ENCODE measurements at places on chromosomes 2 and 18.

- no peak for DNase-seq
These were observed 139.4 kb downstream of the MTCL1 start for GRCh38 chr18:8844721-8845148.

- no peak for DNase-seq
These were observed 230.9 kb downstream of the DLGAP1 start for GRCh38 chr18:4224031-4224704.

GRCh38 chr2:190407662-190408537, at the start of gene MFSD6:
TSS of gene MFSD6 (plus strand) at chr2:190408355. CDS start at chr2:190436030, 27,675 bp downstream.
- DNase-seq = no peak

GRCh38 chr2:209416913-209417312, 6.9 kb upstream of the MAP2 start:
- DNase-seq = no peak

GRCh38 chr2:163044114-163044513, 205.5 kb upstream of the KCNH7 start:
- no peak for DNase-seq

- no peak for DNase-seq
These were observed 106.9 kb upstream of the THOC1 start for GRCh38 chr18:374721-375168.

- no peak for DNase-seq
These were observed 84.8 kb downstream of the HS6ST1 start for GRCh38 chr2:128233790-128234395.

GRCh38 chr2:120919771-120920453, 184.2 kb downstream of the GLI2 start:
- no peak for DNase-seq

GRCh38 chr18:77444385-77444784, 194.7 kb downstream of the GALR1 start:
- no peak for DNase-seq

DNA sequence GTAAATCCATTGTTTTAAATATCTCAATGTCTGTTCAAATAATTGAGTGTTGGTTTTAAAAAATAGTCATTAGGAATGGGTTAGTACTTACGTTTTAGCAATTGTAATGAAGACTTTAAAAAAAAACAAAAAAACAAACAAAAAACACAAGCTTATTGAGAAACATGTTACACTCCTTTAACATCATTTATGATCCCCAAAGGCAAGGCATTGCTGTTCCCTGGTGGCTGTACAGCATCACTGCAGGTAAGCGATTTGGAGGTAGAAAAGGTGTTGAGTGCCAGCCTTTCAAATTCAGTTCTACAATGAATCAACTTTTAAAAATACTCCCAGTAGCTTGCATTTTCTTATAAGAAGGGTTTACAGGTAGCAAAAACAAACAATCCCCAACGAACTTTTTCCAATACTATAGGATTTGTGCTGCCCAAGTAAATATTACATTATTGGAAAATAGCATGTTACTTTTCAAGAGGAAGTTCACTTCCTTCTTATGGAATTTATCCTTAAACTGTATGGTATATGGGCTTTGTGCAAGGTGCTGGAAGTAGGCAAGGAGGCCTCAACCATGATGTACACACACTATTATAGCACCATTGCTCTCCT, 27.5 kb downstream of the CNRIP1 start:
- no peak for DNase-seq

DNA sequence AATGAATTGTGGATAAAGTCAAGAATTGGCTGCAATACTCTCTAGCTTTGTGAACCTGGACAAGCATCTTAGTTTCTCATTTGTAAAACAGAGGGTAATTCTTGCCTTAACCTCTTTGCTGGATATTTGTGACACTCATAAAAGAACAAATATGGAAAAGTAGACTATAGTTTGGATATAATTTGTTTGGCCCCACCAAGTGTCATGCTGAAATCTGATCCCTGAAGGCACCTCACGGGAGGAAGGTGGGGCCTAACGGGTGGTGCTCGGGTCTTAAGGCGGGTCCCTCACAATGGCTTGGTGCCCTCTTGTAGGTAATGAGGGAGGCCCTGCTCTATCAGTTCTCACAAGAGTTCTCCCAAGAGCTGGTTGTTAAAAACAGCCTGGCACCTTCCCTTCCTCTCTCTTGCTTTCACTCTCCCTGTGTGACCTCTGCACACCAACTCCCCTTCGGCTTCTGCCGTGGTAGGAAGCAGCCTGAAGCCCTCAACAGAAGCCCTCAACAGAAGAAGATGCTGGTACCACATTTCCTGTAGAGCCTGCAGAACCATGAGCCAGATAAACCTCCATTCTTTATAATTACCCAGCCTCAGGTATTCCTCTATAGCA, 37.4 kb downstream of the ARL4C start:
- DNase-seq = no peak

DNA sequence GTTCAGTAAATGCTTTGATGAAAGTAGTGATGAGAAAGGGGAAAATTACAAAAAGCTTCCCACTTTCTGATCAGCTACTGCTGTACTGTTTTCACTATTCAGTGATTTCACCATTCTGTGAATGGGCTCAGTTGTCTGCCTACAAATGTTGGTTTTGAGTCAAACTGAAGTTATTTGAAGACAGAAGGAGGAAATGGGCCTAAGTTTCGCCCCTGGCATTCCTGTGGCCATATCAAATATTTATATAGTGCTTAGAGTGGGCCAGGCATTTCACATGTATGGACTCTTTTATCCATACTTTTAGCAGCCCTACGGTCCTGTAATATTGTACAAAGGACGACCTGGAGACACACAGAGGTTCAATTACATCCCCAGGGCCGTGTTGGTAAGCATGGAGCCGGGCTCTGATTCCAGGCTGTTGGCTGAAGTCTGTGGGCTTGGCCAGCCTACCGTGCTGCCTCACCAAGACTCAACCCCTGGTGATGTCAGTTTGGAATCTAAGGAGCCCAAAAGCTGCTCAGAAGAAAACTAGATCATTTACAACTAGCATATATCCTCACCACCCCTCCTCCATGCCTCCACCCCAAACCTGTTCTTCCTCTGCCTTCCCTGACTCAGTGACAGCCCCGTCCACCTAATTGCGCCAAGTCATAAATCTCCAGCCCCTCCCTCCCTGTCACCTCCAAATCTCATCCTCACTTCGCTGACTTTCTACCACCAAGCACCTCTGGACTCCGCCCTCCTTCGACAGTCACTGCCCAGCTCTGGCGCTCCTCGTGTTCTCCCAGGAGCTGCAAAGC, 10.1 kb upstream of the GRHL1 start:
- DNase-seq = peak; percentile 45

DNA sequence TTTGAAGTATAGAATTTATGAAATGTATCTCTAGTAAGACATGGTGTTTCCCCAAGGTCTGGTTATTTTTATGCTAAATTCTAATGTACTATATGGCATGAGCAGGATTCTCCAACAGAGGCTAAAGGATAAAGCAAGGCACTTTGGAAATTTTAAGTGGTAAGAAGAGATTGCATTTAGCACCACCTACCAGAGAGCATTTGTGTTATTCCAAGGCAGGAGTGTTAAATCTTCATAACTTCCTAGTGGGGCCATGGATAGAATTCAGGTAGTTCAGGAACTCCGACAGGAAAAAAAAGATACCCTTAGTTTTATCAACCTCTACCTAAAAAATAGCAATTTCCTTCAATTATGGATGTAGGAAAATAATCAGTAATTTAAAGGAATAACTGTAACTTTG, 497.4 kb upstream of the CRIM1 start:
- DNase-seq = no peak

- DNase-seq = no peak
These were observed 93.1 kb downstream of the SPATS2L start for GRCh38 chr2:200399636-200400035.

GRCh38 chr2:88621432-88621831, 5.8 kb downstream of the EIF2AK3 start:
- no peak for DNase-seq

- DNase-seq = no peak
These were observed 23.3 kb upstream of the RMC1 start for GRCh38 chr18:23479829-23480505.

DNA sequence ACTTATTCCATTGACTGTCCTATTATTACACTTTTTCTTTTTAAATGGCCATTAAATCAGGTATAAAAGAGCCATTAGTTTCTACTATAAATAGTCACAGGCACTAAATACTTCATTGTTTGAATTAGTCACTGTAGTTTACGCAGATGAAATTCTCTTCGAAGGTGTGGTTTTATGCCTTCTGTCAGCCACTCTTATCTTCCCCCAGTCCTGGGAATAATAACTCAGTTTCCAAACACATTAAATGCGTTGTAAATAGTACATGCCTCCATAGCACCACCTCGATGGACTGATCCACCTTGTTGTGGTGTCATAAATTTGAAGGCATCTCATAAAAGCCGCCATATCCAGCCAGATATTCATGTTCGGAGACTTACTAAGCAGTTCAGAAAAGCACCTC, 72.1 kb upstream of the PARD3B start:
- DNase-seq = no peak

- DNase-seq = no peak
These were observed 46.1 kb upstream of the MGAT4A start for GRCh38 chr2:98777076-98777475.

DNA sequence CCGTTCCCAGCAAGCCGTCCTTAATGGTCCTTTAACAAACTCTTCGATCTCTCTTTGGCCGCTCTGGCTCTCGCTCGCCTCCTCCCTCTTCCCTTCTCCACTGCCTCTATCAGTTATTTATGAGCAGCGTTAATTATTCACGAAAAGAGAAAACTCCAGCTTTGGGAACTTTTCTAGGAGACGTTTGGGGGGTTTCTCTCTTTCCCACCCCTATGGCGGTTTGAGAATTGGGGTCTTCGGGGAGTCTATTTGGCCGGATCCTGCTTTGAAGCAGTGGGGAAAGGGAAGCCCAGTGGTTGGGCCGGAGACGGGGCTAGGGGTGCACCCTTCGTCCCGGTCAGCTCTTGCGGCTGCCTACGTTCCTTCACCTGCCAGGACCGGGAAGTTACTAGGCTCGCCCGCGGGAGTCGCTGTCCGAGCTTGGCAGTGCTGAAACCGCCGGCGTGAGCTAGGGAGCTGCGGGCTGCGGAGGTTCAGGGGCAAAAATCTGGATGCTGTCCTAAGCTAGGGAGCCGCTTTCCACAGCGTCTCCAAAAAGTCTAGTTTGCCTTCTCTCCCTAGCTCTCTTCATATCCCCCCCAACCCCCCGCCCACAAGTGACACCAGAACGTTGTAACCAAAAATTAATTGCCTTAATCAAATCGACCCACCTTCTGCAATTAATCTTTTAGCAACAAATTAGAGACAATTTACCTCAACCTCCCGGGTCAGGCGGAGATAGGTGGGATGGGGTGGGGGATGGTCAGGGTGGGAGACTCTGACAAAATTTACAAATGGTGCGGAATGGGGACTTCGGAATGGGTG, 8.9 kb upstream of the SKOR2 start:
- DNase-seq = no peak

DNA sequence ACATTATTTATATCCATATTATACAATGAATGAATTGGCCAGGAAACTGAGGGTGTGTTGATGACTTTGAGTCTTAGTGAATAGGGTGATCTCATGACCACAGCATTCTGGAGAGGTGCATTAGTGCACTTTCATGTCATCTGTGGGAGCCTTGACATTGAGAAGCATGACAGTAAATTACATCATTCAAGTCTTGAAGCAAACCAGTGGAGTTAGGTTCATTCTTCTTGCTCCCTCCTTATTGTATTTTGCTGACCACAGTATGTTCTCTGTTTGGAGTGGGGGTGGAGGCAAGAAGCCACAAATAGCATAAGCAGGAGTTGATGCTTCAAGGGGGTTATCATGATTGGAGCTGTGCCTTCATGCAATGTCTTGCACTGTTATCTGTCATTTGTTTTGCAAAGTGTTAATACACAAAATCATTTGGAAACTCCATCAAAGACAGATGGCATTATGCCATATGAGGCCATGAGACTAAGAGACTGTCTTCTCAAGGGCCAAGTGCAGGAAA, 680.2 kb downstream of the NYAP2 start:
- DNase-seq = peak; percentile 54

DNA sequence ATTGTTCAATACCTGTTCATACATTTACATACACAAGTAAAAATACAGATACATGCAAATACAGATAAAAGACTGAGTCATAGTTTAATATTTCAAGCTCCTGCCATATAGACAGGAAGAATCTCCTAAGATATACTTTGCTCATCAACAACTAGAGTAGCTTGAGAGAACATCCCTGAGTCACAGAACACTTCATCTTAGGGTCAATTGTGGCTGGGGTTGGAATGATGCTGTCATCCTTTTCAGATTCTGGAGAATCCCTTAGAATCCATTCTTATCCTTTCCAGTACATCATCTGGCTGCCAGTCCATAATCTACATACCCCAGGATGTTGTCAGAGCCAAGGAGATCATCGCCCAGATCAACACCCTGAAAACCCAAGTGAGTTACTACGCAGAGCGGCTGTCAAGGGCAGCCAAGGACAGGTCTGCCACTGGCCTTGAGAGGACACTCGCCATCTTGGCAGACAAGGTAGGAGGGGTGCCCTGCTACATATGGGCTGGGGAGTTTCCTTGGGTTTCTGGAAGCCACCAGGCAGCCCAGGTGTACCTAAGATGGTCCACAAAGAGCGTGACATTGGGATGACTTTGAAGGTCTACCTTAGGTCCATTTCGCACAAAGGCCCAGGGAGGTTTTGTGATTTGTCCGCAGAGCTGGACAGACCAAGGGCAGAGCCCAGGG, 55.7 kb downstream of the COA5 start:
- DNase-seq = peak; percentile 67

- no peak for DNase-seq
These were observed 101.7 kb downstream of the STK39 start for GRCh38 chr2:168145426-168146310.

DNA sequence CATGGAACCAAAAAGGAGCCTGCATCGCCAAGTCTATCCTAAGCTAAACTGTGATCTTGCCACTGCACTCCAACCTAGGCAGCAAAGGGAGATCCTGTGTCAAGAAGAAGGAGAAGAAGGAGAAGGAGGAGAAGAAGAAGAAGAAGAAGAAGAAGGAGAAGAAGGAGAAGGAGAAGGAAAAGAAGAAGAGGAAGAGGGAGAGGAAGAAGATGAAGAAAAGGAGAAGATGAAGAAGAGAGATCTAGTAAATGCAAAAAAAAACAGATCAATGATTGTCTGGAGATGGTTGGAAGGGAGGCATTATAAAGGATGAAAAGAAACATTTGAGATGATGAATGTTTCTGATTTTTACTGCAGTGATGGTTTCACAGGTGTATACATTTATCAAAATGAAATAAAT, 1629.0 kb upstream of the PIK3C3 start:
- DNase-seq = no peak

DNA sequence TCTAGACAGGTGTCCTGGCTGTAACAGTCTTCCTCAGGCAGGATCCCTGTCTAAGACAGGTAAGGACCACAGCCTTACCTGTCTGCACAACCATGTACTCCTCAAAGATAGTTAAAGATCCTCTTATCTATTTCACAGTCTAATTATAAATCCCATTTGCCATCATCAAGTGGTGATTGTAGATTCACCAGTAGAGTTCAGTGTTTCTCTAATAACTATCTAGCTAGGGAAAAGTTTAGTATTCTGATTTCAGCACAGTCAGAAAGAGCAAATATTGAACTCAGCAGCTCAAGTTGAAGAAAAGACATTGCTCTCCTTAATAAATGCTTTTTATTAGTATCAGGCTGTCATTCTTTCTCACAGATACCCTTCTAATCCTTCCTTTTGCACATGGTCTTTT, 1305.5 kb upstream of the NXPH2 start:
- DNase-seq = no peak

Data from AG04449 (cell line).